ENCODE measurements at places on chromosomes 7 and 10.
A peak's percentile ranks its signal among the peaks of the same experiment; 100 is the strongest.

GRCh38 chr10:11162828-11163599 lies 145.3 kb downstream of the CELF2 start:
- H3K4me1 ChIP-seq: peaks cover 40% of the 10 kb centered on the region
- no peaks in the 10 kb centered on the region for H3K27me3 ChIP-seq
- no peak overlapping the region for H3K27ac ChIP-seq
- DNase-seq: peak; percentile 55
- peaks cover 10% of the 10 kb centered on the region for H3K36me3 ChIP-seq
- no peak overlapping the region for H3K4me3 ChIP-seq

DNA sequence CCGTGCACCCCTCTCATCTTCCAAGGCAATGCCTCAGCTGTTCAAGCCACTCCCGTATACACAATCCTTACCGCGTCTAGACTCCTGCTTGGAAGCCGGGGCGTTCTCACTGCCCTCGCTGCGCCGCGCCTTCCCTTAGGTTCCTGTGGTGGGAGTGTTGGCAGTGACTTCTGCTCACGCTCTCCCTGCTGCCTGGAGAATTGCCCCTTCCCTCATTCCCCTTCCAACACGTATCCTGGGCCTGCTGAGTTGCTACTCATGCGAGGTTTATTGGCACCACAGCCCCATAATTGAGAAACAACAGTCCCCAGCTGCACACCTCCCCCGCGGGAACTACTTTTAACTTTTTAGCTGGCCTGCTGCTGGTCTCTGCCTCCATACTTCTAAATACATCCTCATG lies 31.9 kb downstream of the RBM17 start:
- peaks cover under 1% of the 10 kb centered on the region for H3K27me3 ChIP-seq
- peaks cover 4% of the 10 kb centered on the region for H3K36me3 ChIP-seq
- no peak for DNase-seq
- H3K27ac ChIP-seq: no peak overlapping the region
- H3K4me3 ChIP-seq: no peak overlapping the region

- peaks cover 3% of the 10 kb centered on the region for H3K27me3 ChIP-seq
- DNase-seq: no peak
- H3K4me1 ChIP-seq: peaks cover 9% of the 10 kb centered on the region
- peaks cover 10% of the 10 kb centered on the region for H3K36me3 ChIP-seq
- no peak overlapping the region for H3K27ac ChIP-seq
Measured at GRCh38 chr7:134463751-134464150, 4.9 kb upstream of the AKR1B1 start.

DNA sequence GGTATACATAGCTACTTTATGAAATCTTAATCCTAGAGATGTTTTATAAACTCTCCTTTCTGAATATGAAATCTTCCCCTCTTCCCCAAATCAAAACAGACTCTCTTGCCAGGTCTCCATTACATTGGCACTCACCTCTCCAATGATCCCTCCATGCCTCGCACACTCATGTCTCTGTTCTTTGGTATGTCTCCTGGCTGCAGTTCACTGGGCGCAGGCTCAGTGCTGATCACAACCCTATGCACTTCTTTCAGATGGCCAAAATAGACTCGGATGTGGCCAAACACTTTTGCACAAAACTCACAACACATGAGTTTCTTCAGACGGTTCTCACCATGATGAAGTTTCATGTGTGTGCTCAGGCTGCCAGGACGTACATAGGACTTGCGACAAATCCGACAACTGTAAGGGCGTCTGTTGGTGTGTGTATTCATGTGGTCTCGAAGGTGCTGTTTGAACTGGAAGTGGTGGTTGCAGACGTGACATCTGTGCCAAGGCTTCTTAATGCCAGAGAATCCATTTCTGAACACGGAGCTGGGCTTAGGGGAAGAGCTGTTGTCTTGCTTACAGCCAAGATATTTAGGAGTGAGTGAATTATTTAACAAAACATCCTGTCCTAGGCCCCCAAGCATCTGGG lies 183.2 kb downstream of the ZNF438 start:
- no peaks in the 10 kb centered on the region for H3K4me1 ChIP-seq
- no peak for DNase-seq
- H3K36me3 ChIP-seq: peaks cover 7% of the 10 kb centered on the region

DNA sequence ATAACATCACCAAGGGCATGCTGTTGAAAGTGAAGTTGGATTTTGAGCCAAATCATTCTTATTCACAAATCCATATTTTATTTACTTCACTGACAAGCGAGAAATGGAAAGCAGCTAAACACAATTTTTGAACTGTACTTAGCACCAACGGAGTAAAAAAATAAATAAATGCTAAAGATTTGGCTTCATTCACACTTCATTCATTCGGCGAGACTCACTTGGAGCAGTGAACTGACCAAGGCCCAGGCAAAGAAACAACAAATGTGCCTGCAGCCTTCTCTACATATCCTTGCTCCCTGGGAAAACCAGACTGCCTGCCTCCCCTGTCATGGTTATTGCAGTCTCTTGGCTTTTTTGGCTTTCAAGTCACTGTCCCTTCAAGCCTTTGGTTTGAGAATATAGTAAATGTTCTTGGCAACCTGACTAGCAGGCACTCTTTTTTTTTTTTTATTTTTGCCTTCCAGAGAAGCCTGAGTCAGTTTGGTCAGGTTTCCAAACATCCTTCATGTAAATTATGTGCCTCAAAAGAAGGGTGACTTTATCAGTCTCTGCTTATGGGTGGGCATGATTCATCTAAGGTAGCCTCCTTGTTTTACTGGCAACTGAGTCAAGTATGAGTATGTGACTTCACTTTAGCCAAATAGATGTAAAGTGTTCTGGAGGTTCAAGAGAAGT lies 177.6 kb upstream of the MEOX2 start:
- H3K4me1 ChIP-seq: no peaks in the 10 kb centered on the region
- no peaks in the 10 kb centered on the region for H3K27me3 ChIP-seq
- no peak overlapping the region for H3K27ac ChIP-seq
- H3K4me3 ChIP-seq: no peak overlapping the region
- no peak for DNase-seq
